NCI-H1417 treated with DMSO at 0.1 percent for 48 hours (cell line): ENCODE measurements at places on chromosomes 11 and 22.

GRCh38 chr11:111514216-111515031 is at the start of gene HOATZ:
Gene HOATZ, plus strand, starts transcription at chr11:111514778. Its CDS starts 7 bp downstream, at chr11:111514785.
- no peak for DNase-seq

DNA sequence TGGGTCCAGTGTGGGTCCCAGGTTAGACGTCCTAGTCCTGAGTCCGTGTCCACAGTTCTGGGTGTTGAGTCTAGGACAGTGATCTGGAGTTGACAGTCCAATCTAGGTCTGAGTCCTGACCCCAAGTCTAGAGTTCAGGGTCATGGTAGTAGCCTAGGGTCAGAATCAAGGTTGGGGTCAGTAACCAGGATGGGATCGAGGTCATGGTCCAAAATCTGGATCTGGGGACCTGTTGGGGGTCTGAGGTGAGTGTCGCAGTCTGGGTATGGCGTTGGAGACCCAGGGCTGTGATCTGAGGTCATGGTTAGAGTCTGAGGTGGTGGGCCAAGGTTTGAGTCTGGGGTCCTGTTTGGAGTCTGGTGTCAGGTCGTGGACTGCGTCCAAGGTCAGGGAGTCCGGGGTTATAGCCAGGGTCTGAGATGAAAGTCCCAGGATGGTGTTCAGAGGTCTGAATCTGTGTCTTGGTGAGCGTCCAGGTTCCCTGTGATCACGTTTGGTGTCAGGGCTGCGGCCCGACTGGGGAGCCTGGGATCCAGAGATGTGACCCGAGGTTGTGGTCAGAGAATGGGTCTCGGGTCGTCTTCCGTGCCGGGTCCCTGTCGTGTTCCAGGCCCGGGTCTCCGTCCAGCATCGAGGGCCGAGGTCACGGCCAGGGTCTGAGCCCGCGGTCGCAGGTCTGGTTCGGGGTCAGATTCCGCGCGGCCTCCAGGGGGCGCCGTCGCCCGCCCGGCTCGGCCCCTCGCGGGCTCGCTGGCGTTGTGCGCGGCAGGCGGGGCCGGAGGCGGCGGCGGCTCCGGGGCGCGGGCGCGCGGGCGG is 432 bp upstream of the GRK2 start:
- no peak for DNase-seq

DNA sequence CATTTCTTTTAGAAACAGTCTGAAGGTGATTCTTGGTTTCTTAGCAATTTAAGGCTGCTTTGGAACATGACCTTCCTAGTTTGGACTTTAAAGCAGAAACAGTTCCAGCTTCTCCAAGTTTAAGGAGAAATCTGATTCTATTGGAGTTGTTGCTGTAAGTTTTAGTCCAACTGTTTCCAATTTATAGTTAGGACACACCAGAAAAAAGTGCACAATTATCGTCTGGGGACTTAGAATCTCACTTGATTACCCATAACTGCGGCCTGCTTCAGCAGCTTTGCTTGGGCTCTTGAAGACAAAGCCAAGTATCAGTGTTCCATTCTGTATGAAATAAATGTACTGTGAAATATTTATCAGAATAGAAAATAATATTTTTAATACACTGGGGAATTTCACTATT is 246.6 kb downstream of the TMEM135 start:
- no peak for DNase-seq

GRCh38 chr22:27431896-27432295 is 369.7 kb downstream of the MN1 start:
- no peak for DNase-seq

DNA sequence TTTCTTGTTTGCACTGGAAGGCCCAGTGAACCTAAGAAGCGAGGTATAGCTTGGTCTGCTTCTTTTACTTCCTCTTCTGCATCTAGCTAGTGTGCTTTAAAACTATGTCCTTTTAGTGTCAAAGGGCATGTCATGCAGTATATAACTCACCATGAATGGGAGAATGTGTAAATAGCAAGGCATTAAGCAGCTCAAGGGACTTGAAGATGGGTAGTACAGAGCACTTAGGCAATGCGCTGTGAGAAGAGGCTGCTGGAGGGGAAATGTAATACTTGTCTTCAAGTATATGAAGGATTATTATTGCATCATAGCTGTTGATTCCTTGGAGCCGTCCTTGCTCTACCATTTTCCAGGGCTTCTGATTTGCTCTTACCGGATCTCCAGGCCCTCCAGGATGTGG is 7.6 kb downstream of the MAML2 start:
- no peak for DNase-seq

GRCh38 chr22:22215659-22216449 is 28.7 kb upstream of the VPREB1 start:
- no peak for DNase-seq

DNA sequence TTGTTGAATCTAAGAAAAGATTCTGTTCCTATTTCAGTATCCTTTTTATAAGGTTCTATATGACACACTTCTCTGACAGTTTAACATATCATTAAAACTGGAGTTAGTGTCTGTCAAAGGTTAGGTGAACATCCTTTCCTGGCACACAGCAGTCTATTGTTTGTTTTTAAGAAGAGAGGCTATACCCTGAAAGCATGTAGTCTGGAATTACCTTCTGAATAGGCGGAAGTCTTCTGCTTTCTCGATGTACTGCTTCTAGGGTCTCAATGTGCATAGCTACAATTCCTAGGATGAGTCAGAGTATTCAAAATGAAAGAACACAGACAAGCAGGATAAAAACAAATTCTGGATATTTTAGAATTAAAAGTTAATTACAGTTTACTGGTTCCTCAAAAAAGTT is 188.6 kb downstream of the SWAP70 start:
- no peak for DNase-seq

DNA sequence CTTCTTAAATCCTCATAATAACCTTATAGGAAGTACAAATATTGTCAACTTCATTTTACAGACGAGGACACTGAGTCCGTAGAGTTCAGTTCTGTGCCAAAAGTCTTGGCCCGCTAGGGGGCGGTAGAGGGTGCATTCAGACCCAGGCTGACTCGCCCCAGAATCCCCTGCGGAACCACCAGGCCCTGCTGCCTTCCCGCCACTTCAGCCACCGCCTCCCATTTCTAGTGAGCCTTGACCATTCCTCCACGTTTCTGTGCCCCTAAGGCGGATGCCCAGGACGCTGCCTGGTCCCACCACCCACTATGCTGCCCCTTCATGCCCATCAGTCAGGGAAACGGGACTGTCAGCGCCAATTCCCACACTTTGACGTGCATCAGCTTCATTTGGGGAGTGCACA is 19.1 kb downstream of the SYT13 start:
- no peak for DNase-seq

- DNase-seq, result no peak
These were observed 20.9 kb upstream of the TMEM191C start for GRCh38 chr22:21446128-21446826.

DNA sequence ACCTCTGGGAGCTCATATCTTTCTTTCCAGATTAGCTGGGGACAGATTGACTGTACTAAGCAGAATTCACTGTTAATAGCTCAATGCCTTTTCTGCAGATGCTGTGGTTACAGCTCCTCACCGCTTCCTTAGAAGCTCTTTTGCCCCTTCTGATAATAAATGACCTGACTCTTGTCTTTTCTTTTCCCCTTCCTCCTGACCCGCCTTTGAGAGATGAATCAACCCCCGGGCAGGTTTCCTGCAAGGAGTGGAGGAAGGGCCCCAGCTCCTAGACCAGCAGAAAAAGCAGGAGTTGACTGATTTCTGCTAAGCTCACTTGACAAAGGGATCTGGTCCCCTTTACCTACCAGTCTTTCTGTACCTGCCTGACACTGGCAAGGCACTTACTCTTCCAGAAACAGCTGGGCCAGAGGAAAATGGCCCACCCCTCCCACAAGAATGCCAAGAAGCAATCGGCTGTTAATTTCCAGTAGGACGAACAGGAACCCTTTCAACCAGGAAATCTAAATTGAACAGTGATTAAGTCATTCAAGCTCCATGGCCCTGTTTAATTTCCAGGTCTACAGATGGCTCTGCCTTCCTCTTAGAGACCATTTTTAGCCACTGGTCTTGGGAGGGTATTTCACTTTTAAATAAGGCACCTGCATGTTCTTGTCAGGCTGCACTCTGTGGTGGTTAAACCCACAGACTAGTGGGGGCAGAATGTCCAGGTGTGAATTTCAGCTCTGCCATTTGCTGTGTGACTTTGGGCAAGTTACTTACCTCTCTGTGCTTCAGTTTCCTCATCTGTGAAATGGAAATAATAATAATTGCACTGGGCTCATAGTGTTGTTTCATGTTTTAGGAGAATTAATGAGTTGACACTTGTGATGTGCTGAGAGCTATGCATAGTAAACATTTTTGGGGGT is 67.5 kb downstream of the PRR5L start:
- no peak for DNase-seq
